GM04504 (cell line): ENCODE measurements at places on chromosomes 11 and 22.
A peak's percentile ranks its signal among the peaks of the same experiment; 100 is the strongest.

DNA sequence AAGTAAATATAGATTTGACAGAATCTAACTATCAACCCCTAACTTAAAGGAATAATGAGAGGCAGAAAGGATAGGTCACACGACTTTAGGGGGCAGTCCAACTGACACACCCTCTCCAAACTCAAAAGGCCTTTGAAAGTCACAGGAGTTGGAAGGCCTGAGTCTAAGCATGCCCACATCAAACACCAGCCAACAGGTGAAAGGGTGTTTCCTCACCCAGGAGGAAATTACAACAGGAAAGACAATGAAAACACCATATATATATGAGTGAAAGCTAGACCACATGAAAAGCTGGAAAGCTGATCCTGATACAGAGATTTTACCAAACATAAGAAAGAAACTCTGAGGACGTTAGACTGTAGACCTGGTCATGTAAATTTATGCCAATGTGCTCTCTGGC is 10.5 kb upstream of the DEPDC7 start:
- DNase-seq: no peak

- no peak for DNase-seq
Measured at GRCh38 chr22:42862045-42862734, 5.1 kb upstream of the ARFGAP3 start.

DNA sequence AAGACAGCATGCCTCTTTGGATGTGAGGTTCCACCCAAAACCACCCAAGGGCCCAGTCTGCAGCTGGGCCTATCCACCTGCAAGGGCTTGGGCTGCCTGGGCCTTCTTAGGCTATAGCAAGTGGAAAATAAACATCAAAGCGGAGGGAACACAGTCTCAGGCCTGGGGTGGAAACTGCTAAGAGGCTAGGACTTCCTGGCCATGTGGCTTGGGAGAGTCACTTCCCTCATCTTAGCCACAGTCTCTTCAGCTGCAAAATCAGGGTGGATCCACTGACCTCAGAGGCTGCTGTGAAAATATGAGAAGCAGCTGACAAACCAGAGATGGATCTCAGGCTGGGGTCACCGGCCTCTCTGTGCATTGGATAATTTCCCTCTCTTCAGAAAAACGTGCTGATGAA is 30.6 kb upstream of the TFIP11 start:
- no peak for DNase-seq

DNA sequence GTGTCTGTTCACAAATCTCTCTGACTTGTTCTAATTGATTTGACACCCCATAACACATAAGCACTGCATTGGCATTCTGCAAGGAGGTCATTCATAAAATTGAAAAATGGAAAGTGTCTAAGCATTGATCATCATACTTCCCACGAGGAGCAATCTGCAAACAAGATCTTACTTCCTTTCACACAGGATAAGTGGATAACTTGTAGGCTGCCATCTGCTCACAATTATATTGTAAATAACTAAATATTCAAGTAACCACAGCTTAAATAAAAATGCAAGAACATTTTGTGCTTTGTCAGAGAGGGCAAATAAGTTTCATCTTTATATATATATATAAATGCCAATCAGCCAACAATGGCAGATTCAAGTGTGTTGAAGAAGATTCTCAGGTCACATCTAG is 264.8 kb upstream of the ZC3H12C start:
- no peak for DNase-seq

- no peak for DNase-seq
Measured at GRCh38 chr22:30893434-30894370, 74.9 kb downstream of the MORC2 start.

DNA sequence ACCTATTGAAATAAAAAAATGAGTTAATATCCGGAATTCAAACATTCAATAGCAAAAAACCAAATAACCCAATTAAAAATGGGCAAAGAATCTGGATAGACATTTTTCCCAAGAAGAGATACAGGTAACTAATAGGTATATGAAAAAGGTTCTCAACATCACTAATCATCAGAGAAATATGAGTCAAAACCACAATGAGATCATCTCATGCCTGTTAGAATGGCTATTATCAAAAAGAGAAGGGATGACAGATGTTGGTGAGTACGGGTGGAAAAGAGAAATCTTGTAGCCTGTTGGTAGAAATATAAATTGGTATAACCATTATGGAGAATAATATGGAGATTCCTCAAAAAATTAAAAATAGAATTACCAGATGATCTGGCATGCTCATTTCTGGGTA is 26.9 kb upstream of the OR6M1 start:
- no peak for DNase-seq

DNA sequence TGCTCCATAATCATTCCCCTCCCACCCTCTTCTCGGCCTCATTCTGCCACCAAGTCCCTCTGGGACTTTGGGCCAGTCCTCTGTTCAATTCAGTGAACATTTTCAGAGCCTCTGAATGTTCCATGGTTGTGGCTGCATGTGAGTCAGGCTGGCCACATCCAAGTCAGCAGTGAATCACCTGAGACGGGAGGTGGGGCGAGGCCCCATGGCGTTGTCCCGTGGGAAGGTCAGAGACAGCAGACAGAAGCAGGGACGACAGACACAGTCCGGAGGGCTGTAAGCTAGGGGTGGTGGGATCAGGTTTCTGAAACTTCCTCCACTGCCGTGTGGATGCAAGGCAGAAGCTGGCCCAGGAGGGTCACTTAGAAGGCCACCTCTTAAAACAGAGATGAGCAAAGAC is 324.8 kb downstream of the MN1 start:
- peak; percentile 44 for DNase-seq

- no peak for DNase-seq
Measured at GRCh38 chr22:25076336-25076735, 123.3 kb upstream of the CRYBB3 start.

GRCh38 chr22:22073769-22074561 is 91.4 kb upstream of the TOP3B start:
- no peak for DNase-seq

DNA sequence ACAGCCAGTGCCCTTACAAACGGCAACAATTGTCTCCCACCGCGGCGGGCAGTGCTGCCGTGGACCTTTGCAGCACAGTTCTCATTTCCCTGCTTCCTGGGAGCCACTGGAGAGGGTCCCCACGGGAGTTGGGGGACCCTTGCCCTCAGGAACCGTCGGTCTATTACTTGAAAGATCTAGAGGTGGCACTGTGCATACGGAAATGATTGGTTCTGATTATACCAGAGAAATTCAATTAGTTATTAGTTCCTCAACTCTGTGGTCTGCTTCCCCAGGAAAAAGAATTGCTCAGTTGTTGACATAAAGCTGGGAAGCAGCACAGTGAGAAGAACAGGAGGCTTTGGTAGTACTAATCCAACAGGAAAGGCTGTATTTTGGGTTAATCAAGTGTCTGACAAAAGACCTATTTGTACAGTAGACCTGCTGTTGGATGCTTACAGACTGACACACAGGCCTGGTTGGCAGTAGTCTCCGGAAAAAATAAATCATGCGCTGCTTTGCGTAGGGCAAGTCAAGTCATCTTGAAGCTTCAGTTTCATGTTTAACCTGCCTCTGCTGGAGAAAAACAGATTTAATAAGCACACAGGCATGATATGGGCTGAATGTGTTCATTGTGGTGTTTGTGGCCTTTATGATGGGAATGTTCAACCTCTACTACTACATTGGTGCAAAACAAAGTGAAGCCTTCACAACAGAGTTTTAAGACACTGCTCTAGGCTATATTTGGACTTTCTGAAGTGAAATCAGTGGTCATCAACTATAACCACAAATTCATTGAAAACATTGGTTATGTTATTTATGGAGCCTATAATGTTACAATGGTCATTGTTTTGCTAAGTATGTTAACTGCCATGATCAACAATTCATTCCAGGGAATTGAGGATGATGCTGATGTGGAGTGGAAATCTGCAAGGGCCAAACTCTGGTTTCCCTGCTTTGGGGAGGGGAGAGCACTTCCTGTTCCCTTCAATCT is 54.6 kb upstream of the SC5D start:
- peak; percentile 38 for DNase-seq

- DNase-seq: no peak
Measured at GRCh38 chr11:124876818-124877630, 11.8 kb downstream of the ROBO3 start.

- no peak for DNase-seq
Measured at GRCh38 chr11:95088946-95089619, 563 bp upstream of the ENDOD1 start.

GRCh38 chr22:45968751-45969413 is 8.1 kb downstream of the WNT7B start:
- peak; percentile 21 for DNase-seq

DNA sequence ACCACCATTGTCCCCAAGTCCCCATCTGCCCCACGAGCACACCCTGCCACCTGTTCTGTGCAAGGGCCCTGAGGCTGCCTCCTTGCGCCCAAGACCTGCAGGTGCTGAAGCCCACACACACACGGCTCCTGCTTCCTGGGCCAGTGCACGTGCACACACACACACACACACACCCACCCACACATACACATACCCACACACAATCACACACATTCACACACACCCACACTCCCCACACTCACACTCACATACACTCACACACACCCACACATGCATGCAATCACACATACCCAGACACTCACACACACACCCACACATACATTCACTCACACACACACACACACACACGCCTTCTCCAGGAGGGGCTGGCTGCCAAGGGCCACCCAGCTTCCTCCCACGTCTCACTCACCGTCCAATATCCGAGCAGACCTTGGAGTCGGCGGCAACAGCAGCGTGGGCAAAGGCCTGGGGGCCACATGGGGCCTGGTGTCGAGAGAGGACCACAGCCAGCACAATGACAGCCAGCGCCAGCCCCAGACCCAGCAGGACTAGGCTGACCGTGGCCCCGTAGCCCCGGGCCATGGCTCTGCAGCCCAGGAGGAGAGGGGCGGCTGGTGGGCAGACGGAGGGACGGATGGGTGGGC is 616 bp downstream of the GGT5 start:
- no peak for DNase-seq
